CD4-positive, alpha-beta T cell treated with Interleukin-2 at 100 ng/mL for 4 hours (primary cell): ENCODE measurements at places on chromosomes 5 and 9.

DNA sequence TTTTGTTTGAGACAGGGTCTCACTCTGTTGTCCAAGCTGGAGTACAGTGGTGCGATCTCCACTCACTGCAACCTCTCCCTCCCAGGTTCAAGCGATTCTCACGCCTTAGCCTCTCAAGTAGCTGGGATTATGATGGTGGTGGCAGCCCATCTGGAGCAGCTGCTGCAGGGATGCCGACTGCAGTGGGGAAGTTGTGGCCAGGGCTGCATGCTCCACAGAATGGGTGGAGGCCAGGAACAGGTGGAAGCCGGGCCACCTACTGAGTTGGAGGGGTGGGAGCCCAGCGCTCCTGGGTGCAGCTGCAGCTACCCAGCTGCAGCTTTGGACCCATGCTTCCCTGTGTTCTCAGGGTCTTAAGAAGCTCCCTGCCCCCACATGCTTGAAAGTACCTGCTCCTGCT lies 99.7 kb downstream of the SCAI start:
- DNase-seq = no peak

DNA sequence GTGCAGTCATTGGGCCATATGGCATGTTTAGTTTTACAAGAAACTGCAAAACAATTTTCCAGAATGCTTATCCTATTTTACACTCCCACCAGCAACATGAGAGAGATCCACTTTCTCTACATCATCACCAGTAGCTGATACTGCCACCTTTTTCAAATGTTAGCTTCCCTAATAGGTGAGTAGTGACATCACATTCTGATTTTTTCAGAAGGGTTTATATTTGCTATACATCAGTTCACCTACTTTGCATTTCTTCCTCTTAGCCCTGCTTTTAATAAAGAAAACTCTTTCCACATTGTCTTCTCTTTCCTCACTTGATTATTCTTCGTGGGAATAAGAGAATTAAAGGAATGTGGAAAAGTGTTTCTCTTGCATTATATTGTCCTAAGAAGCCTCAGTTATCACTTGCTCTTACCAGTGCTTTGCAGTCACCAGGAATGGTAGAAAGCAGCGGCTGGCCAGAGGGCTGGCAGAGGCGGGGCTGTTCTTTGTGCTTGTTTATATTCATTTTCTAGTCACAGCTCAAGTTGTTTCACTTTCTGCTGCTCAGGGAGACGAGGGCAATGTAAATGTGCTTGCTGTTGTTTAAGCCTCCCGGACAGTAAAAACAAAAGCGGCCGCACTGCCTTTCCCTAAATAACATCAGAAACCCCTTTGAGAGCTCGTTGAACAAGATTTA lies 164.8 kb downstream of the HSD17B3 start:
- DNase-seq = no peak

DNA sequence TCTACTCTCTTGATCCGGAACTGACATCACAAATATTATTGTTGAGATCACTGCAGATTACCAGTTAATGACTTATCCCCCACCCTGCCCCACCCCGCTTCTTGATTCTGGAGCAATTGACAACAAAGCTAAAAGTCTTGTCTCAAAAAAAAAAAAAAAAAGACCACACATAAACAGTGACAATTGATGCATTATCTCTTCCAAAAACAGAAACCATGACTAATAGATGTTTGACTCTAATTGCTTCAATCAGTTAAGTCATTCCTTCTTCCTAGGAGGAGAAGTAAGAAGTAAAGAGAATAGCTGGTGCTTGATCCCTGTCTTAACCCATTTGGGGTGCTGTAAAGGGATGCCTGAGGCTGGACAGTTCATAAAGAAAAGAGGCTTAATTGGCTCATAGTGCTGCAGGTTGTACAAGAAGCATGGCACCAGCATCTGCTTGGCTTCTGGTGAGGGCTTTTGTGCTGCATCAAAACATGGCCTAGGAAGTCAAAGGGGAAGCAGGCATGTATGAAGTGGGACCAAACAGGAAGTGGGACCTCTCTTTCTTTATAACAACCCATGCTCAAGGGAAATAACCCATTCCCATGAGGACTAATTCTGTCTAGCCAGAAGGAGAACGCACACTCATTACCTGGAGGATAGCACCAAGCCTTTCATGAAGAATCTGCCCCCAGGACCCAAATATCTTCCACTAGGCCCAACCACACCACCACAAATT lies 158.7 kb downstream of the TMEM167A start:
- DNase-seq = no peak

- DNase-seq = peak; percentile 31
Measured at GRCh38 chr9:114893221-114894010, 37.0 kb downstream of the TNFSF8 start.

- DNase-seq = no peak
Measured at GRCh38 chr9:135802876-135803419, 101.0 kb downstream of the KCNT1 start.

GRCh38 chr9:137785704-137786161 lies 91.8 kb upstream of the CACNA1B start:
- no peak for DNase-seq

DNA sequence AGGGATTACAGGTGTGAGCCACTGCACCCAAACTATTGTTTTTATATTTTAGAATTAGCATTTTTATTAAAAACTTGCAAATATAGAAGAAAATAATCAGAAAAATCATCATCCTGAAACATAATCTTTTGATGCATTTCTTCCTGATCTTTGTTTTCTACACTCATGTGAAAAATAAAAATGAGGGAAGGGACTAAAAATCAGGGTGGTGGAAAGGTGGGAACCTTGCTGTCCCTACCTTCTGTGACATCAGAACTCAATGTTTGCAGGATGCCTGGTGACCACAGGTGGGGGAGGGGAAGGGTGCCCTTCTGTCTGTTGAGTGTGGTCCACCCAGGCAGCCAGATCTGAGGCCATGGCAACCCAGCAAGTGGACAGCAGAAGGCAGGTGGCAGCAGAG lies at the start of gene SMIM23:
TSS of gene SMIM23 (plus strand) at position 301 of the 400 bp plus-strand sequence. CDS start at position 356, 55 bp downstream.
- no peak for DNase-seq

GRCh38 chr9:17204611-17205152 lies 69.8 kb downstream of the CNTLN start:
- no peak for DNase-seq

DNA sequence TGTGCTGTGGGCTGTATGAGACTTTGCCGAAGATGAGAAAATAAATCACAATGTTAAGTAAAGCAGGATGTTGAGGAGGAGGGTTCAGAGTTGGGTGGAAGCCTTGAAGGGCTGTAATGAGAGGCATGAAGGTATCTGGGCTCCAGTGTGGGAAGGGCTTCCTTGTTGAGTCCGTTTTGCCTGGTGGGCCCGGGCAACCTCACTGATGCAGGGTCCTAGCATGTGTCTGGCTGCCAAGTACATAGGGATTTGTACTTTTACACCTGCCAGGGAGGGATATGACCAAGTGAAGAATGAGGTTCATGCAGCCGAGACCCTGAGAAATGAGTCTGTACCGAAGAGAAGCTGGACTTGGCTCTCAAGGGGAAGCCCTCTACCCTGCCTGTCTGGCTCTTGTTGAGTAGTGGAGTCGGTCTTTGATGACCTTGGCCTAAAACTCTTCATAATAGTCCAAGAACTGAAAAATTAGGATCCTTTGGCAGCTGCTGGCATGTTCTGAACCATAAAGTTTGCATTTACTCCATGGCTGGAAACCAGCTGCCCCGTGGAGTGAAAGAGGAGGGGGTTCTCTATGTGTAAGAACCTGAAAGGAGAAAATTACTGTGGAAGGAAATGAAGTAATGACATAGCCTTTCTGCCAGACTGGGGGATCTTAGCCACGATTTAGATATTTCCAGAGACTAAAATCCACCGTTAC lies 59.0 kb upstream of the DPYSL3 start:
- DNase-seq = no peak

DNA sequence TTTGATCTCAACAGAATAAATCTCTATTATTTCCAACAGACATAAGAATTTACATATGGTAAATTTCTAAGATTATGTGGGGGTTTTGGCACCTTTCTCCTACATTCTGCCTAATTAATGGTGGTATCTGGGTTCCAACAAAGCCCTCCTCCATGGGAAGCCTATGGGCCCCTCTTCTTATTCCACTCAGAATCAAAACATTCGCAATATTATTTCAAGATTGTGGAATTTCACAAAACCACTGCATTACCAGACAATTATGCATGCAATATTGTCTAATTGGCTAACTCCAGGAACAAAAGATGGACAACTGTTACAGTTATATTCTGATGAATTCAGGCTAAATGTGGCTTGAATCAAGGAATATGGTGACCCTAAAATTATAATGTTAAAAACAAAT lies 434.0 kb downstream of the NFIB start:
- no peak for DNase-seq

DNA sequence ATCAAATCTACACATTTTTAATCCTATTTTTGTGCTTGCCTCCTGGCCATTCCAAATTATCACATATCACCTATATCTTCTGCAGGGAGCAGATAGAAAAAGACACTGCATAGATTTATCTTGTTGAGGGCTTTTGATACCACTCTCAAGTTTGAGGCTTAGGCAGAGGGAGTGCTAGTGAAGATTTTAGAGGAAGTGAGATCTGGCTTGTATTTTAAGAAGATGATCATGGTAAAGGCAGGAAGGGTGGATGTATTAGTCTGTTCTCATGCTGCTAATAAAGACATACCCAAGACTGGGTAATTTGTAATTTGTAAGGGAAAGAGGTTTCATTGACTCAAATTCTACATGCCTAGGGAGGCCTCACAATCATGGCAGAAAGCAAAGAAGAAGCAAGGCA lies 220.9 kb upstream of the TUT7 start:
- DNase-seq = no peak

GRCh38 chr5:122221857-122222256 lies 90.2 kb upstream of the SNCAIP start:
- no peak for DNase-seq

DNA sequence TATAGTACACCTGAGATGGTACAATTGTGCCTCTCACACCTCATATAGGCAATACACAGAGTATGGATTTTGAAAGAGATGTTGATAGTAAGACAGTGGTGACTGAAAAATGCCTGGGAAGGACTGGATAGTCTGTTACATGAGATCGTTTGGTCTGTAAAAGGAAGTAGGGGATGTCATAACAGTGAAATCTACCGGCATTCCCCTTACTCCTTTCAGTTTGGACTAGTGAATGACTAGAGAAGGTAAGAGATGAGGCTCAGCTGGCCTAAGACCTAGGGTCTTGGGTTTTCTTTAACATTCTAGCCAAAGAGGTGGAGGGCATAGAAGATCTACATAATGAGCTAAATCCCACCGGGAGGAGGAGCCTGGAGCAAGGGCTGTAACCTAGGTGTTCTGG lies 8.1 kb downstream of the TAL2 start:
- DNase-seq = no peak

DNA sequence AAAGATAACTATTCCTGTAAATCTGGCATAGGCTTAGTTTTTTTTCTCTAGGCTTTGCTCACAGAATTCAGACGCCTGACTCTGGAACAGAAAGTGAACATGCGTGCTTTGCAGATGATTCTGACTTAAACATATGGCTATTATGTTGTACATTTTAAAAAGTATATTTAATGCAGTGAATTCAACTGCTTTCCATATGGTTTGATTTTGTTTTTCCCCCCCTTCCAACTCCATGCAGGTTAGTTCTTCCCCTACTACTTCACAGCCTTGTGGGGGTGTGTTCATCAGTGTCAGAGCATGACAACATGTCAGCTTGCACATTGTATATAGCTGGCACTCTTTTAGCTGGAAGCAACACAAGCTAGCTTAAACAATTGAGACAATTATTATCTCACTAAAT lies 226.8 kb downstream of the TMEM167A start:
- DNase-seq = no peak

DNA sequence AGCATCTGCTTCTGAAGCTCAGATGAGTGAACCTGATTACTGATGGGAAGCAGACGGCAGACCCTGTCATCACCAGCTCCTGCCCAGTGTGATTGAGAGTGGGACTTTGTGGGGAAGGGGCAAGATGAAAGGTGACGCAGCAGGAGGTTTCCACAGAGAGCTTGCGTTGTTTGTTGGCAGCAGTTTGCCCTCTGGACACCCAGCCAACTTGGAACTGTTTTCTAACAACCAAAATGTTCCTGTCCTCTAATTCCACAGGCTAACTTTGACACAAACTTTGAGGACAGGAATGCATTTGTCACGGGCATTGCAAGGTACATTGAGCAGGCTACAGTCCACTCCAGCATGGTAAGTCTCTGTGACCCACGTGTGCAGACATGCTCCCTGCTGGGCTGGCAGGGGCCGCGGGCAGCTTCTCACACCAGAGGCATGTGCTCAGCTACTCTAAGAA lies 20.9 kb downstream of the CYFIP2 start:
- DNase-seq = no peak

- no peak for DNase-seq
Measured at GRCh38 chr9:95796029-95796428, 79.5 kb upstream of the ERCC6L2 start.

GRCh38 chr9:3088219-3088618 lies 244.3 kb upstream of the PUM3 start:
- no peak for DNase-seq

GRCh38 chr5:168667301-168667840 lies 88.2 kb upstream of the PANK3 start:
- no peak for DNase-seq

- DNase-seq = no peak
Measured at GRCh38 chr5:170761048-170761707, 22.3 kb upstream of the GABRP start.

- DNase-seq = no peak
Measured at GRCh38 chr5:133818869-133819600, 149.4 kb downstream of the C5orf15 start.

- DNase-seq = no peak
Measured at GRCh38 chr9:128913995-128914772, 6.6 kb upstream of the PHYHD1 start.

DNA sequence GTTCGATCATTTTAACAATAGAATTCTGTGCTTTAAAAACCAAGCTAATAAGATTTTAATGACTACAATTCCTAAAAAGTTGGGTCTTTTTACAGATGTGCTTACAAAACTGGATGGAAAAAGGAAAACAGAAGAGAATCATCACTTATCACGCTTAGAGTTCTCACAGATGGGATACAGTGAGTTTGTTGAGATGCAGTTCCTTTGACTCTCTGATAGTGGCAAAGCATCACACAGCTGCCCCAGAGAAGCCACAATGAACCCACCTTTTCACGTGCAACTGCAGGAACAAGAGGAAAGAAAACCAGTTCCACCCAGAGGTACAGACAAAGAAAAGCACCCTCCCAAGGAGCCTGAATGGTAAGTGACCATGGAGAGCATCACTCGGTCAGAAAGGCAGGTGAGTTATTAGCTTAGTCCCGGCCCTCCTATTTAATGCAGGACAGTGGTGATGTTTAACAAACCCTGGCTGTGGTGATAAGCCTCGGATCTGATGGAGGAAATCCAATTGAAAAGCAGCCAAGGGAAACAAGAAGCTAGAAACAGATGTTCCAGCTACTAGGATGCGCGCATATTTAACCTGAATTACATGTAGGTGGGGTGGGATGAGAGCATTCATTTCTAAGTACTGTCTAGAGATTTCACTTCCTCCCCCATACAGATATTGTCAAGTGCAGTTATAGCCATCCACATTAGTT lies 167.7 kb downstream of the TARS1 start:
- no peak for DNase-seq

- DNase-seq = no peak
Measured at GRCh38 chr5:123559434-123559775, 47.4 kb downstream of the CSNK1G3 start.

- no peak for DNase-seq
Measured at GRCh38 chr9:4415281-4415680, 75.0 kb upstream of the SLC1A1 start.

- no peak for DNase-seq
Measured at GRCh38 chr9:131984564-131984963, 95.1 kb downstream of the MED27 start.

- no peak for DNase-seq
Measured at GRCh38 chr9:77825361-77825760, 177.2 kb upstream of the GNA14 start.

GRCh38 chr5:133610489-133611356 lies 1.6 kb downstream of the FSTL4 start:
- DNase-seq = peak; percentile 6
